ENCODE measurements at places on chromosomes 1 and 21.

DNA sequence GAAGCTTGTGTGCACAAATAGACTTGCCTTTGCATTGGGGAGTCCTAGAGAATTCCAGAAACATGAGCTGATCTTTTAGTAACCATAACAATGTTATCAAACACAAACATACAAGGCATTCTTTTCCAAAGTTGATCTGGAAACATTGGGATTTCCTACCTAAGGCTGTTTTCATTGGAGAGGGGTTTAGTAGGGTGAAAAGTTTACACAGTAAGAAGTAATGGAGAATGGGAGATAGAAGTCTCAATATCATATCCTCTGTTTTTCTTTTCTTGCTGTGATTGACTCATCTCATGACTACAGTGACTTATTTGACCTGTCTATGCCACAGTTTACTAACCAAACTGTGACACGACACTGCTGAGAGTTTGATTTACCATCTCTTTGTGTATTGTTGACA, 65.6 kb upstream of the PLA2G4A start:
- no peak for DNase-seq

DNA sequence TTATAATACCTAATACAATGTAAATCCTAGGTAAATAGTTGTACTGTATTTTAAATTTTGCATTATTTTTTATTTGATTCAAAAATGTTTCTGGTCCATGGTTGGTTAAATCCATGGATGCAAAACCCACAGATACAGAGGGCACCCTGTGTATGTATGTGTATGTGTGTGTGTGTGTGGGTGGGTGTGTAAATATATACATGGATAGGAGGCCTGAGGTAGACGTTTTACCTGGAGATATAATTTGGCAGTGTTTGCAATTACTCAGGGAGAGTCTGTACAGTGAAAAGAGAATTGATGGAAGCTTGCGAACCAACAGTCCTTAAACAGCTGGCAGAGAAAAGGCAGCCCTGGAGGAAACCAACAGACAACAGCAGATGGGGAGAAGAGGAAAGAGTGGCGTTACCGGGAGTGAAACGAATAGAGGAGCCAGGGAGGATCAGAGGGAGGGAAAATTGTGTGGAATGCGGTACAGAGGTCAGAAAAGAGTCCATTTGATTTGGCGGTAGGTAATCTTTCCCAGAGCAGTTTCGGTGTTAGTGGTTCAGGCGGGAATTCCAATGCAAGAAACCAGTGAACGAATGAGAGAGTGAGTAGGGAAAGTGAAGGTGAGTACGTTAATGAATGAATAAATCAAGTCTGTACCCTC, 47.9 kb upstream of the NBL1 start:
- no peak for DNase-seq

GRCh38 chr1:63867429-63868176, 93.8 kb downstream of the ROR1 start:
- no peak for DNase-seq

DNA sequence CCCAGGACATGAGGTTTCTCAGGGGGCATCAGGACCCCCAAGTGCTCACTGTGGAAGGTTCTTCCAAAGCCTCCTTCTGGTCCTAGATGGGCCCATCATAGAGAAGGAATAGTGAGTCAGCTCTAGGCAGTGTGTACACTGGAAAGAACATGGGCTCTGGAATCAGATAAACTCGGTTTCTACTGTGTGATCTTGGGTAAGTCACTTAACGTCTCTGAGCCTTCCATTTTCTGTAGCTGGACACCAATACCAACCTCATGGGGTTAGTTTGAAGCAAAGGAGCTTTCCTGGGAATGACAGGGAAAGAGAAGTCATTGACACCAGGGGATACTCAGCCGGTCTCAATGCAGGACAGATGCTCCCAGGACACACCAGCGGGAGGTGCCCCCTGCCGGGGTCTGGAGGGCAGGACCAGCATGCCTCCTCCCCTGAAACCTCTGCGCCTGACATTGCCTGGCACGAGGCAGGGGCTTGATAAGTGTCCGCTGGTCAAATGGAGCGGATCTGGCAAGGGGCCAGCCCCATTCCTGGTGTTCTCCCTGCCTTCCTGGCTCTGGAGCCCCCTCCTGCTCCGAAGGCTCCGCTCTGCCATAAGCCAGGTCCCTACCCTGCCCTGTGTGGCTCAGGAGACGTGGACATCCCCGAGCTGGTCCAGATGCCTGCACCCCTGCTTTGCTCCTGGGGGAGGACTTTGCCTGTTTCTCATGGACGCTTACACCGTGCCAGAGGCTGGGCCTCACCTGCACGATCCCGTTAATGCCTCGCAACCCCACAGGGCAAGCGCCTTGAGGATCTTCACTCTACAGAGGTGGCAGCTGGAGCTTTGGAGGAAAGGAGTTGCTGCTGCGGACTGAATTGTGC, 52.8 kb downstream of the EDN2 start:
- no peak for DNase-seq

GRCh38 chr1:153357853-153358690, at the start of gene S100A9:
TSS of gene S100A9 (plus strand) at chr1:153357854. CDS start at chr1:153358284, 430 bp downstream.
- no peak for DNase-seq

- DNase-seq = no peak
Measured at GRCh38 chr1:66397192-66397591, 136.8 kb upstream of the SGIP1 start.

DNA sequence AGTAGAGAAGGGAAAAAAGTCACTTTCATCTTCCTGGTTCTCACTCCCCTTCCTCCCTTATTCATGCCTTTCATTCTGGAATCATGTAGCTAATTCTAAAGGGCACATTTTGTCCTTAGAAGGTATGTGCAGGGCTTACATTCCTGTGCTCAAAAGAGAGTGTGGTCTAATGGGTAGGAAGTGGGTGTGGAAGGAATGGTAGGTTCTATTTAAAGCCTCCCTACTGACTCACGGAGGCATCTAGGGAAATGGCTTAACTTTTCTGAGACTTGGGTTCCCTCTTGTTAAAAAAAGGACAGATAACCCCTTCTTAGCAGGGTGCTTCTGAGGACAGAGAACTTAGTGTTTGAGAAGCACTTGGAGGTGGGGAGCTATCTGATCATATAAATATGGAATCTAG, 249.3 kb upstream of the DUSP10 start:
- no peak for DNase-seq

- DNase-seq = no peak
Measured at GRCh38 chr1:207923561-207923960, 12.6 kb upstream of the CD34 start.

DNA sequence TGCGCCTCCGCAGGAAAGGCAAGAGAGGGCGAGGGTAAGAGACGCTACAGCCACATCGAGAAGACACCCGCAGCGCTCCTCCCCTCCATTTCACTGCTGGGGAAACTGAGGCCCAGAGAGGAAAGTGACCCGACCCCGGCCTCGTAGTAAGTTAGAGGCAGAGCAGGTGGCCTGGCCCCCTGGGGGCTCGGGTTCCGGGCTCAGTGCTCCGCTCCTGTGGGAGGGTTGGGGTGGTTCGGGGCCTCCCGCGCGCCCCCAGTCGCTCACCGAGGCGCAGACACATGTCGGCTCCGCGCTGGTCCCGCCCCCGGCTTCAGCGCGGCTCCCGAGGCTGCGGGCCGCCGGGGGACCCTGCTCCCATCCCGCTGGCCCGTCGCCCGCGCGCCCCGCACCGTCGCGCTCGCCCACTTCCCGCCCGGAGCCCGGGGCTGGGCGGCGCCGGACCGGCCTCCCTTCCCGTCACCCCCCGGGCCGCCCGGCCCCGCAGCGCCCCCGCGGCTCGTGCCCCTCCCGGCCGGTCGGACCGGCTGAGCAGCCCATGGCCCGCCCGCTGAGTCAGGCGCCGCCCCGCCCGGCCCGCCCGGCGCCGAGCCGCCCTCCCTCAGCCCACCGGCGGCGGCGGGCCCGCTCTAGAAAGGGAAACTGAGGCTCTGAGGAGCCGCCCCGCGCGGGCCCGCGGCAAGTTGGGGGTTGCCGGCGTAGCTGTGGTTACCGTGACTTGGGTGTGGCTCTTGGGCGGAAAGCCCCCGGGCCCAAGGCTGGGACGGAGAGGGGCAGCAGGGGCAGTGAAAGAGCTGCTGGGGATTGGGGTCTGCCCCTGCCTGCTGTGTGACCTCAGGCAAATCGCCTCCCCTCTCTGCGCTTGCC, at the start of gene TMEM54:
TSS of gene TMEM54 (minus strand) at position 434 of the 867 bp plus-strand sequence. CDS start at position 283, 151 bp downstream.
- DNase-seq = no peak

DNA sequence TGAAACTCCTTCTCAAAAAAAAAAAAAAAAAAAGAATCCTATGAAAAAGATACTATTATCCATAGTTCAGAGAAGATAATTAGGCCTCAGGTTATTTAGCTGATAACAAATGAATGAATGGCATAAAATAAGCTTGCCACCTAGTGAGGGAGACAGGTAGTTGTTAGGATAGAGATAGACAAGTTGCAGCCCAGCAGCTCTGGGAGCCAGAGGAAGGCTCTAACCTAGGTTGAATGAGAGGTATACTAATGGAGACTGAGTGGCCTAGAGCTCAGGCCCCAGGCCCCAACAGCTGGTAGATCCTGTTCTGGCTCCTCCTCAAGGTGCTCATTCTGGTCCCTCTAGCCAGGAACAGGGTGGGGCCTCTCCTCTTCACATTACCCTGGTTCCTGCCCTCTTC, 20.6 kb upstream of the RSPO1 start:
- no peak for DNase-seq

- no peak for DNase-seq
Measured at GRCh38 chr1:220908757-220909156, 29.5 kb downstream of the HLX start.

GRCh38 chr1:42586016-42586415, 72.2 kb upstream of the PPIH start:
- no peak for DNase-seq

GRCh38 chr1:244248426-244248825, 197.3 kb downstream of the ZBTB18 start:
- no peak for DNase-seq

GRCh38 chr1:94708299-94708685, 111.9 kb upstream of the SLC44A3 start:
- no peak for DNase-seq

- DNase-seq = no peak
Measured at GRCh38 chr1:219179293-219179692, 5.6 kb downstream of the LYPLAL1 start.

DNA sequence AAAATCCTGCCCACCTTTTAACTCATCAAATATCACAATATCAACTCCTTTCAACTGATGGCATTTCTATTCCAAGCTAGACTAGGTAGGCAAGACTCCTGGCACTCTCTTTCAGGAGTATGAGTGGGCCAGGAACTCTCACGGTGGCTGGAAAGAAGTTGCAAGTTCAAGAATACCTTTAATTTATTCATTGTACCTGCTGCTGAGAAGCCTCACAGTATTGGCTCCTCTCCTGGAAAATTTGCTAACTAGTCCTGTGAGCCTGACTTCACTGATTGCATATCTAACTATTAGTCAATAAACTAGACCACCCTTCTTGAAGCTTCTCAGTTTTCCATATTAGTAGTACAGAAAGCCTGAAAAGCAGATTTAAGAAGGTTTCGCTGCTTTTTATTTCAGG, 120.2 kb downstream of the DUSP10 start:
- DNase-seq = no peak

DNA sequence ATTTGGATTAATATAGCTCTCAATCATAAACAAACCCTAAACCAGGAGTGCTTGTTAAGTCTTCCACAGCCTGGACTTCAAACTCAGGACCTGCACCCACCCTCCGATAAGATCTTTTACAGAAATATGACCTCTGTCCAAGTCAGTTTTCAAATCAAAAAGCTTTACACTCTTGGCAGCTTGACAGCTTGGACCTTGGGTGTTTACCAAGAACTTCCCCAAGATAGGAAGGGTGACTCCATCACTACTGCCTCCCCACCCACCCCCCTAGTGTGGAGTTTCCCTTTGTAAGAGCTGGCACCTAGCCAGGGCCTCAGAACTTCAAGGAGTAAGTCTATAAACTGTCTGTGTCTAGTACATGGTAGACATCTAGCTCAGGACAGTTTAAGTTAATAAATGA, 9.6 kb downstream of the BCAR3 start:
- no peak for DNase-seq

DNA sequence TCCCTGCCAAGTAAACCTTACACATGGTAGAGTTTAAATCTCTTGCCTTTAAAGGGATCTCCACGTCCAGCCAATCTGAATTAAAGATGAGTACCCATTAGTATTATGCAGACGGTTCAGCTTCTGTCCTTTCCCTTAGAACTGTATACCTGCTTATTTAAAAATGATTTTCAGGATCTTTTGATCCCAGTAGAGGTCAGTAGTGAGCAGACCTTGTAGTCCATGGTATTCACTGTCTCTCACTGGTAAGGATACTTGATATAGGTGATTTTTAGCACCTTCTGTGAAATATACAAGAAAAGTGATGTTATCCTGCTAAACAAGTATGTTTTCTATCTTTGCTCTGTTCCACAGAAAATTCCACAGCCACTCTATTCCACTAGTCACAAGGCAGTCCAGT, 1211.6 kb upstream of the ADGRL4 start:
- DNase-seq = no peak

- no peak for DNase-seq
Measured at GRCh38 chr1:186299570-186299969, 75.5 kb downstream of the TPR start.

- no peak for DNase-seq
Measured at GRCh38 chr1:241356519-241357365, at the start of gene RGS7. TSS of gene RGS7 (minus strand) at chr1:241357205.

GRCh38 chr1:4002741-4003140, 102.7 kb upstream of the C1orf174 start:
- no peak for DNase-seq

DNA sequence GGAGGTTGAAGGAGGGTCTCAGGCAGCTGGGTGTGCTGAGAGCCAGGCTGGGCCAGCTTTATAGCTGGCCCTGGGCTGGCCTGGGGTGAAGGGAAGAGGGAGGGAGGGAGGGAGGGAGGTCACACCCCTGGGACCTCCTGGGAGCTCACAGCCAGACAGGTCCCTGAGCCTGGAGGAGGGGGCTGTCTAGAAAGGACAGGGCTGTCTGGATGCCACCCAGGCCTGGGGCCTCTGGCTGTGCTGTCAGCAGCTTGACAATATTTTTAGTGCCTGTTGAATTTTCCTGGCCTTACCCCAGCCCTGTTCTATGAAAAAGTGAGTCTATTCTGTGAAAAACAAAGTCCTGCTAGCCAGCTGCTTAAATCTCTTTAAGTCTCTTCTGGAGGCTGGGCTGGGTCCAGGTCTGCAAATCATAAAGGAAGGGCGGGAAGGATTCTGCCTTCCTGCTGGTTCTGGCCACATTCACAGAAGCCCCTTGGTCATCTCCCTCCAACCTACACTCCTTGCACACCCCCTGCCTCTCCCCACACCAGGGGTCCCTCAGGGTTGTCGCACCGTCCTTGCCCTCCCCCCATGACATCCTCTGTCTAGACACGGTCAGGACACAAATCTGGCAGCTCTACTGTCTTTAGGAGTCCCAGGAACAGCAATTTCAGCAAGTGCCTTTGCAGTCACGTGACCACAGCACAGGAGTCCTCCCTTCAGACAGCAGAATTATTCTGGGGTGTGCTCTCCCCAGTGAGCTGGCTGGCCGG, at the start of gene LEFTY2:
TSS of gene LEFTY2 (minus strand) at position 34 of the 755 bp plus-strand sequence. CDS start 80 bp downstream, outside the sequence.
- no peak for DNase-seq

DNA sequence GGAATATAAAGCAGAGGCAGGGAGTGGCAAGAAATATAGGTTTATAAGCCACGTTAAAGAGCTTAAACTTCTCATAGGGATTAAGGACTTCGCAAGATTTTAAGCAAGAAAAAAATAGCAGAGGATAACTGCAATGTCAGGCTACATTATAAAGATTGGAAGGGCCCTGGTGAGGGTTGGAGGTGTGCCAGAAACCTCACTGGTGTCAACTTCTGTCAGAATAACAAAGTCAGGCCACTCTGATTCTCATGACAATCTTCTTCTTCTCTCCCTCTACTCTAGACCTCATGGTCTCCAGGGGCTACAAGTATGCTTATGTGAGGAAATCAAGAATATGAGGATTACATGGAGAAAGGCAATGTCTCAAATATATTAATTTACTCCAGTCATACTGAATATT, 32.6 kb upstream of the FMO2 start:
- no peak for DNase-seq

Measured in activated CD8-positive, alpha-beta memory T cell treated with anti-CD3 and anti-CD28 coated beads, Interleukin-2, amount 50 U/mL, for 4 hours (primary cell).